Hematopoietic multipotent progenitor cell (in vitro differentiated cells): ENCODE measurements at places on chromosomes 2 and 18. TPM values are rescaled to one million over a fixed set of nuclear protein-coding genes. Genes with fewer than 3 reads are reported as not detected.

DNA sequence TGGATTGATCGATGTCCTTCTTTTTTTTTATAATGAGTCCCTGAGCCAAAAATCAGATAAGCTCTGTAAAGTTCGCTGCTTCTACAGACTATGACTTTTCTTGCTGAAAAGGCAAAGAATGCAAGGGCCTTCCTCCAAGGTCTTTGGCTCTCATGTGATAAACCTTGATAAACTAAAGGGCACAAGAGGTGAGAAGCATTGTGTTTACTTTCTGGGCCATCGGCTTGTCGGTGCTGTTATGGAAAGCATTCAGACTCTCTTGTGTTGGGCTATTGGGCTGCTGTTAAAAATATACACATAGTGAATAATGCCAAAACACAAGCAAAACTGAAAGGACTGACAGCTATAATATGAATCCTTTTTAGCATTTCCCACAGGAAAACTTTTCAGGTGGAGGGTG lies 472.4 kb upstream of the SPHKAP start:
- no peak for DNase-seq

DNA sequence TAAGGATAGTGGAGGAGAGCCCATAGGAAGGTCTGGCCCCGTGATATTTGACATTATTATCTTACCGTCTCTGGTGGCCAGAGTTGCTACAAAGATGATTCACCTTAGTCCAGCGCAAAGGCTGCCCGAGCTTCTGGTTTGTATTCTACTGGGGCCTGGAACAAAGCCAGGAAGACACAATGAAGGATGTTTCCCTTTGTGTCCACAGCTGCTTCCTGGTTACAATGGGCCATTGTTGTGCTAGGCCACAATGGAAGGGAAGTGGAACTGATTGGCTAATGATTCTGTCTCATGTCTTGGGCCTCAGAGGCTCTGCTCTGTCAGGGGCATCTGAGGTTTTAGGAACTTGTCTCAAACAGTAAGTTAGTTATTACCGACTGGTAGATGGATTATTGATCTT lies 132.2 kb downstream of the TDRD15 start:
- DNase-seq: peak; percentile 72

DNA sequence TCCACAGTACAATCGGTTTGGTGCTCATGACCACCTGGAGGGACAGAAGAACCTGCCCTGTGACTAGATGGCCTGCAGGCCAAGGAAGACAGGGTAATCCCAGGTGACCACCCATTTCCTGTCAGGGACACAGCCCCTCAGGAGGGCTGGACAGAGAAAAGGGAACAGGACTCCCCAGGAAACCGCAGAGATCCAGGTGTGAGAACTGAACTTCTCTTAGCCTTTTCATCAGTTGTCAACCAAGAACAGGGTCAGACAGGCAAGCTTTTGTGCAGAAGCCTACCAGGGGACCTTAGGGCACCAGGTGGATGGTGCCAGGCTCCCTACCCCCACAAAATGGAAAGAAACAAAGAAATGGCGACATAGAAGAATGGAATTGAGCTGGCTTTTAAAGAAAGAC lies 132.3 kb downstream of the HDAC4 start:
- DNase-seq: no peak

DNA sequence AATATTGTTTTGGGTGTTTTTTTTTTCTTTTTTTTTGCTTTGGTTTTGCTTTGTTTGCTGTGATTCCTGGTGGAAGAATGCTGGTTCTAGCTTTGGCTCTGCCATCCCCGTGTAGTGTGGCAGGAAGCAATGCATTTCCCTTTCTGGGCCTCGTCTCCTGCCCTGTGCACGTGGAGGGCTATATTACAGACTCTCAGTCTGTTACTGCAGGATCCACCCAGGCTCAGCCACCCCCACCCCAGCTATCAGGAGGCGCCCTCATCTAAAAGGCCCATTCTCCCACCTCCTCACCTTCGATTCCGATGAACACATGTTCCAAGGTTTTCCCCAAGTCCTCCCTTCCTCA lies 152.3 kb downstream of the TFCP2L1 start:
- DNase-seq: no peak

DNA sequence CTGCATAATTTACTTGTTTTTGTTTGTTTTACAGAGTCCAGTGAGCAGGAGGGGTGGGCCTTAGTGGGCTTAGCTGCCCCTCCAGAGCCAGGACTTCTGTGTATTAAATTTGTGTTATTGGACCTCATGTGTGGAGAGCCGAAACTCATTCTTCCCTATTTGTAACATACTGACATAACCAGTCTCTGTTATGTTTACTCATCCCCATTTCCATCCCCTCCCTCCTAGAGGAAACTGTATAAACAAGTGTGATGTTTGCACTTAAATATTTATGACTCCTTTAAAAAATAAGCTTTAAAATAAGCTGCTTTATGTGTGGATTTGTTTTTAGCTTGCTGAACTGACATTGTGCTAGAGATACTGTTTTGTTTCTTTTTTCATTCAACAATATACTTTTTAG lies 13.8 kb downstream of the ZNF512 start:
- no peak for DNase-seq

GRCh38 chr18:39596221-39596620 lies 2030.6 kb upstream of the CELF4 start:
- DNase-seq: no peak

DNA sequence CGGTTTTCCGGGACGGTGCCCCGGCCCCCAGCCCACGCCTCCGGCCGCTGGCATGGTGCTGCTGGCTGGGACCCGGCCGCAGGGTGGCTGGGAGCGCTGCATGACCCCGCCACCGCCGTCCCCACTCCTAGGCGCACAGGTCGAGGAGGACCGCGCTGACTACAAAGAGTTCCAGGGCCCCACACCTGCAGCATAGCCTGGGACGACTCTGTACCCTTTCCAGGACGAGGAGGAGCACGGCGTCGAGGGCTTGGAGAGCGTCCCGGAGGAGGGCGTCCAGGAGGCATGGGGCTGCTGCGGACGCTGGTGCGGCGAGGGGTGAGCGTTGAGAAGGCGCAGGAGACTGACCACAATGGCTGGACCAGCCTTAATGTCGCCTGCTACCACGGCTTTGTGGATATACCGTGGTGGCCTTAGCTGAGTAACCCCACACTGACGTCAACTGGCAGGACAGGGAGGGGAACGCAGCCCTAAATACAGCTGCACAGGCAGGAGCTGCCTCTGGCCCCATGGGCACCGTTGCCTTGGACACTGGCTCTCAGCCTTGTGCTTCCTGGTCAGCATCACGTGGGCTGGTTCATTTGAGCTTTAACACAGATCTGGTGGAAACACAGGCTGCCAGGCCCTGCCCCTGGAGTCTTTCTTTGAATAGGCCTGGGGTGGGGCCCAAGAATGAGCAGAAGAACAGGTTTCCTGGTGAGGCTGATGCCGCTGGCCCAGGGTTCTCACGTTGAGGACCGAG lies 40.9 kb upstream of the TRIM43B start:
- no peak for DNase-seq

- DNase-seq: no peak
Observed at GRCh38 chr2:222577341-222577740, 78.6 kb downstream of the FARSB start.

GRCh38 chr18:58128381-58129374 lies 84.7 kb downstream of the NEDD4L start:
- no peak for DNase-seq

DNA sequence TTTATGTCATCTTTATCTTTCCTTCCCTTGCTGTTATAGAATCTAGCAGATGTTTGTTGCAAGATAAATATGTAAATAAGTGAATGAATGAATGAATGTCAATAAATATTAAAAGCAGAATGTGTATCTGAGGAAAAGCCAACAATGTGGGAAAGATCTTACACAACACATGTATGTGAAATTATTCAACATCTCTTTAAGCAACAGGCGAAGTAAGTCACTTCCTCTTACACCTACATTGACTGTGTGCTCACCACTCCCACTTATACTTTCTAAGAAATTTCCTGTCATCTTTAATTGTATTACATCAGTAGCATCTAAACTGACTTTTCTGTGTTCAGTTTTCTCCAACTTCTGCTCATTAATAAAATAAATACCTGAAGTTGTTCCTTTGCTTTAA lies 43.0 kb downstream of the RAD51AP2 start:
- no peak for DNase-seq

DNA sequence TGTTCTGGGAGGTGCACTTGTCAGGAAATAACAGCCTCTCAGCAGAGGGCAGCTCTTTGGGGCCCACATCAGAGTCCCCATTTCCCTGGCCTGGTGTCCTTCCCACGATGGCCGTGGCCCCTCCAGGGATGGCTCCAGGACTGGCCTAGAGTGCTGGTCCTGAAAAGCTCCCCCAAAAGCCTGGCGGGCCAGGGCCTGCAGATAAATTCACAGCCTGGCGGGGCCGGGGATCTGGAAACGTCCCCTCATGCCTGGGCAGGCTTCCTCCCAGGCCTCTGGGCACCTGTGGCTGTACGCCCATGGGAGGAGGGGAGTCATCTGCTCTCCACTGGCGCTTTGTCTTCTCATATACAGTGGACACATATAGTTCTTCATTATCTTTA lies 52.6 kb upstream of the HS6ST1 start:
- no peak for DNase-seq

GRCh38 chr2:128798502-128799283 lies 480.0 kb upstream of the HS6ST1 start:
- DNase-seq: no peak

DNA sequence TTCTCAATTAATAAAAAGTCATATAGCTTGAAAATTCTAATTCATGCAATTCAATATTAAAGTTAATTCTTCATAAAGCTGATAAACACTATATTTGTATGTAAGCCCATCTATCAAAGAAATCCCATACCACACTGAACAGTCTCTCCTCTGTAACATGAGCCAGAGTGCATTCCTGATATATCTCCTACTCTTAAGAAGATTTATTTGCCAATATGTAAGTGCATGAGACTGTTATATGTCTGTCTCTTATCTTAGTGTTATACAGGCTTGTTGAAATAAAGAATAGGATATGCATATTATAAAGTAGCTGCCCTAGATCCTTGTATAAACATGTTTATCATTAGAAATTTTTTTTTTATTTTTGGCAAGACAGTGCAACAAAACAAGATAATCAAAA lies 40.4 kb upstream of the TTC32 start:
- no peak for DNase-seq

DNA sequence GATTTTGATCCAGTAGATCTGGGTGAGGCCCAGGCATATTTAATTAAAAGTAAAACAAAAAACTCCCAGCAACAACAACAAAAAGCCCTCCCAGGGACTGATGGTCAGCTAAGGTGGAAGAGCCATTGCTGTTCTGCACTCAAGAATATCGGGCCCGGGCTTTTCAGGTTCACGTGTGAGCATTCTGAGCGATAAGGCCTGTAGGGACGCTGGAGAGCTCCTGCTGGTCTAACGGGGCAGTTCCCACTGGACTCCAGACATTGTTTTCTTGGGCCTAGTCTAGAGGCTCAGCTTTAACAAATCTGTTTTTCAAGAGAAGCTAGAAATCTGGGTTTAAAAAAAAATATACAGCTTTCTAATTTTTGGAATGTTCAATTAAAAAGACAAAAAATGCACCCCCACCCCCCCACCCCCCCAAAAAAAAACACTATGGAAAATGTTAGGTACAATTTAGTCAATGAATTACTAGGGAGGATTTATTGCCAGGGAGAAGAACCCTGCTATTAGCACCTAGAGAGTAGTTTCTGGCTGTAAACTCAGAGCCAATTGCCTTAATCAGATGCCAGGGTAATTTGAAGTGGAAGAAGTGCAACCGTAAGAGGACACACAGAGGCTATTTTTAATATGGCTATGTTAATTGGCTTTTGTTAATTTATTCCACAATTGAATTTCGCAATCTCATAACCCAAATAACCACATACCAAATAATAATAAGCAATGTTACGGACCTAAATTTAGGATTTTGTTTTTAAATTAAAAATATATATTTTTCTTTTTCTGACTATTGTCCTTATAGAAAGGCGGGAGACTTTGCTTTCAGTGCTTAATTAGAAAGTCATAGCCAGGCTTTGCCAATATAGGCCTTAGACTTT lies 78.9 kb downstream of the MAP4K4 start:
- DNase-seq: no peak

DNA sequence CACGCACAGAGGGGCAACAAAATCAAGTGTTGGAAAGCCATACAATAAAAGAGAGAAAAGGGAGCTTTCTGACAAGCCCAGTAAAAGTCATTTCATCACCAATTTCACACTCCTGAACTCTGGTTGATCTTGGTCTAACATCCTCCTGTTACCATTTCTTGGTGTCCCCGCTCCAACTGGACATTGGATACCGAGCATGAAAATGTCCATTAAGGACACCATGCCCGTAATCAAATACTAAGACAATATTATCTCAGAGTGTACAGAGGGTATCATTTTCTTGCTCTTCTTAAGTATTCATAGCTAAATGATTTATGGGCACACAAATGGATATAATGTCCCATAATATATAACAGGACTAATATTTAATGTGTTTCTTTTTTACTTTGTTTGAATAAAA lies 218.9 kb downstream of the EPHA4 start:
- DNase-seq: no peak

DNA sequence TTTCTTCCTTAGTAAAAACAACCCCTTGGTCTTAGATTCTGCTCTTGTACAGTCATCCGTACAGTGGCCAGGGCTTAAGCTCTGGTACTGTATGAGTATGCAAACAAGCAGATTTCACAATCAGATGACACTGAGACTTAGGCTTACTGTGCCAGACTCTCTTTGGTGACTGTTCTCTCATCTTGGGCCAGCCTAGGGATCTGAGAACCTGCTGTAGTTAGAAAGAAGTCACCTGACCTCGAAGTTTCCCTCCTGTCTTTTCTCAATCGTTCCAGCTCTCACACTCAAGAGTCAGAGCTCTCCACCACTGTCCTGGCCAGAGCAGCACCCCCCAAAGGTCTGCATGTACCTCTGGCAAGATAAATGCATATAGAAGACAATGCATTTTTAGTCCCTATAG lies 63.2 kb downstream of the ZEB2 start:
- peak; percentile 47 for DNase-seq

GRCh38 chr2:166867874-166868514 lies 20.3 kb upstream of the XIRP2 start:
- DNase-seq: no peak

DNA sequence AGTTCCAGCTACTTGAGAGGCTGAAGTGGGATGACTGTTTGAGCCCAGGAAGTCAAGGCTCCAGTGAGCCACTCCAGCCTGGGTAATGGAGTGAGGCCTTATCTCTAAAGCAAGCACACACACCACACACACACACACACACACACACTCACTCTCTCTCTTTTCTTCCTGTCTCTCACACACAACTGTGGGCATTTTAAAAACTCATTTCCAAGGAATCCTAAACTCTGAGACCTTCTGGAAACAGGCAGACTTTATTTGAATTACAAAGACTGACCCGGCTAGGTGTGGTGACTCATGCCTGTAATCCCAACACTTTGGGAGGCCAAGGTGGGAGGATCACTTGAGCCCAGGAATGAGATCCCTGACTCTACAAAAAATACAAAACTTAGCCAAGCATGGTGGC lies 21.3 kb downstream of the WDSUB1 start:
- DNase-seq: no peak

GRCh38 chr18:26516964-26517363 lies 31.4 kb downstream of the KCTD1 start:
- no peak for DNase-seq

Gene SLC23A3
- total RNA-seq: 0.27 TPM

Gene PLCL1
- 0.27 TPM for total RNA-seq

Gene CFAP221
- not detected for total RNA-seq

Gene PRKRA
- 45.0 TPM for total RNA-seq

Gene ABCG5
- under 0.01 TPM for total RNA-seq

Gene RPE
- total RNA-seq: 83.7 TPM

Gene KCNS3
- total RNA-seq: not detected

Gene HAT1
- 25.3 TPM for total RNA-seq
